ENCODE measurements at places on chromosomes 6 and 20.
A peak's percentile ranks its signal among the peaks of the same experiment; 100 is the strongest.

GRCh38 chr6:16747232-16748024 is 13.8 kb downstream of the ATXN1 start:
- DNase-seq: no peak

- no peak for DNase-seq
These were observed 21.9 kb upstream of the MBOAT1 start for GRCh38 chr6:20234136-20234535.

GRCh38 chr20:50683570-50683969 is 7.8 kb downstream of the RIPOR3 start:
- no peak for DNase-seq

DNA sequence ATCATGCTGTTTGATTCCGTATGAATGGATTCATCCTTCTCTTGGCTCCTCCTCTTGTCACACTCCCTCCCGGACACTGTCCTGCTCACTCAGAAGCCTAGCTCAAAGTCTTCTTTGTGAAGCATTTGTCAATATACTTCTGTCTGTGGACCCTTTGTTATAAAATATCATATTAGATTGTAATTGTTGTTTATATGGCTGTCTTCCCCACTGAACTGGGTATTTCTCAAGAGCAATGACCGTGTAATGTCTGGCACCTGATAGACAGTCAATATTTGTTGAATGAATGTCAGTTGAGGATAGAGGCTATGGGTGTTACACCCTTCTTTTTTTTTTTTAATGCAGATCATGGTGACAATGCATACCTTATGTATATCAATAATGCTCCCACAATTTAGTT is 335.3 kb downstream of the SOX4 start:
- DNase-seq: no peak

GRCh38 chr6:142014515-142014914 is 118.2 kb upstream of the GJE1 start:
- no peak for DNase-seq

DNA sequence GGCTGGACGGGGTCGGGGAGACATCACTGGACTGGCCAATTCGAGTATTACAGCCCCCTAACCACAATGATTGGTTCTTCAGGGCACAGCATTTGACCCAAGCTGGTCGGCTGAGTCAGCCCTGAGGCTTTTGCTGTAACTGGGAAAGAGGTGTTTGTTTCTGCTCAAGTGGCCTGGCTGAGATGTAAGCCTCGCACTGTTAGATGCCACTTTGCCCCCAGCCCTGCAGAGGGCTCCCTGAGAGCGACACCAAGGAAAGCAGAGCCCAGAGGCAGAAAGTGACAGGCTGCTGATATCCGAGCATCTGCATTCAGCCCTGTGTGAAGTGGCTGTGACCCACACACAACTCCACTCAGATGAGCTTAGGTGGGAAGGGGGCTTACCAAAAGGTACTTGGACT is 19.4 kb downstream of the ERGIC3 start:
- DNase-seq: peak; percentile 76

GRCh38 chr6:16224409-16224808 is 14.0 kb upstream of the GMPR start:
- DNase-seq: no peak

DNA sequence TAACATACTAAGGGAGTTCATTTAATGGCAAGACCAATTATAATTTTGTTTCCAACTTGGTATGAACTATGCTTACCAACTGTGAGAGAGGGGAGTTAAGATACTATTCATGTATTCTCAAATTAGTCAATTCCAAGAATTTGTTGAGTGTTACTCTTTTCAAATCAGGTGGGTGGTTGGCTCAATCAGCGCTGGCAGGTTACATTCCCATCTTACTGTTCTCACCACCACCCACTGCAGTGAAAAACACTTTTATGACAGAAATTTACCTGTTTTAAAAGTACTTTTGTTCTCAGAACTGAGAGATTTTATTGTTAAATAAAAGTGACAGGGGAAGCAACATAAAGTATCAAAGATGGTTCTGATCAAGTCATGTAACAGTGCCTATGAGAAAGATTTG is 642.0 kb downstream of the PRKN start:
- DNase-seq: no peak

DNA sequence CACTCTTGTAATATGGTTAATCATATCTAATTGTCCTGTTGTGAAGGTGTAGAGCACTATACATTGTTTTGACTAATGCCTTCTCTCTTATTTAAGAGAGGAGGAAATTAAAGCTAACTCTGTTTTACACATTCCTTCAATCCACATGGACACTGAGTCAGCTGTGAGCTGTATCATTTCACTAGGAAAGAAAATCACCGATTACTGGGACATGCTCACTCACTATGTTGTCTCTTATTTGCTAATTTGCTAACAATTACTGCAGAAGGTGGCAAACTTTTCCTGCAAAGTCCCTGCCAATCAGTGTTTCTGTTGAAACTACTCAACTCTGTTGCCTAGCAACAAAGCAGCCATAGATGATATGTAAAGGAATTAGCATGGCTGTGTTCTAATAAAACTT is 98.2 kb downstream of the BCAS1 start:
- DNase-seq: no peak

DNA sequence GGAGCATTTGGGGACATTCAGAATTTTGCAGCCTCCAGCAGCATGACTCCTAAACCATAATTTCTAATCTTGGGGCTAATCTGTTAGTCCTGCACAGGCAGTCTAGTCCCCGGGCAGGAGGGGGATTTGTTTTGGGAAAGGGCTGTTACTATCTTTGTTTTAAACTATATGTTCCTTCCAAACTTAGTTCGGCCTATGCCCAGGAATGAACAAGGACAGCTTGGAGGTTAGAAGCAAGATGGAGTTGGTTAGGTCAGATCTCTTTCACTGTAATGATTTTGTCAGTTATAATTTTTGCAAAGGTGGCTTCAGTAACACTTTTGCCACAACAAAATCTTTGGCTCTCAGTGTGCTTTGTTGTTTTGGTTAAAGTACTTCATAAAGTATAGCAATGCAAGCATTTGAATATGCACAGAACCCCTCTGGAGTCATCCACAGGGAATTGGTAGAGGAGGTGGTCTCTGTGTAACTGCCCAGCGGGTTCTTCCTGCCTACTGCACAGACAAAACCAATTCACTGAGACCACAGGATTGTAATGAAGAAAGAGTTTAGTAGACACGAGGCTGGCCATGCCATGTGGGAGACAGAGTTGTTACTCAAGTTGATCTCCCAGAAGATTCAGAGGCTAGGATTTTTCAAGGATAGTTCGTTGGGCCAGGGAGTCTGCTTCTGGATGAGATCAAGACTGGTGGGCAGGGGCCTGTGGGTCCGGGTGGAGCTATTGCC is 224.1 kb upstream of the MYLIP start:
- no peak for DNase-seq

DNA sequence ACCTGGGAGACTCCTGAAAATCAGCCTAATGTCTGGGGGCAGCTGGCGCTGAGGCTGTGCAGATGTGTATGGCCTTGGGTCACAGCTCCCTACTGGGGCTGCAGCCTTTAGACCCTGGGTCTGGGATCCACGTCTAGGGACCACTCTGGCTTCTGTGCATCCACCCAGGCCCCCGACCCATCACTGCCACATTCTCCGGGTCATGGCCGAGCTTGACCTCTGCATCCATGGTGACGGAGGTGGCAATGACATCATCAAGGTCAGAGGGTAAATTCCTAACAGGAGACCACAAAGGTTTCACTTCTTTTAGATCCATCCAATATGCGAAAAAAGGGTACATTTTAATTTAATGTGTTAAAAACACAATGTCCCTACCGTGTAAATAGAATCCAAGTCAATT is 14.5 kb upstream of the PCMTD2 start:
- DNase-seq: no peak

DNA sequence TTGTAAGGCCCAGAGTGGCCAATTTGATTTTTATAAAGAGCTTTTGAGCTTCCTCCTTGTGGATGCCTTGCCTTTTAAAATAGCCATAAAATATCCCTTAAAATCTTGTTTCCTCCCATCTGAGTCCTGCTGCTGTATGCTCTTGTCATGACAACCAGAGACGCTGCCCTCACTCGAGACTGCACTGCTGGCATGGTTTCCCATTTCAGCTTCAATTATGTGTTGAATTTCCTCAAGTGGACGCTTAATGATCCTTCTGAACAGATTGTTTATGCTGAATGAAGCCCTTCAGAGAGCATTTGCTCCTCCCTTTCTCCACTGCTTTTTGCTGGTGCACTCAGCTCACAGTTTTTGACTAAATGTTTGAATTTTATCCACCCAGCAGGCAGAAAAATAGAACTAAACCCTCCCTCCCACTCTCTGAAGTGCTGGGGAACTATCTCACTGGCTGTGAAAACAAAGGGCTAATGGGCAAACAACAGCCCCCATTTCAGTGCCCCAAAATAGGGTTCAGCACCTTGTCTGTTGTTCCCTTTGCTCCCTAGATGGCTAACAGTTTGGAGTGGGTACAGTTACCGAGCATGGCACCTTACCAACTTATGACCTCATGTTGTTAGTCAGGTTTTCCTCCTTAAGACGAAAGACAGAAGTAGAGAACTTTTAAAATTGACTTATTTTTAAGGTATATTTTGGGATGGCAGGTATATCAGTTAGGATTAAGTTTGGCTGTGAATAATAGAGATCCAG is 45.5 kb upstream of the RNF8 start:
- DNase-seq: peak; percentile 91

GRCh38 chr20:2946988-2947961 is 74.0 kb downstream of the PTPRA start:
- DNase-seq: no peak

- DNase-seq: no peak
These were observed 182.2 kb upstream of the RREB1 start for GRCh38 chr6:6925391-6926164.

DNA sequence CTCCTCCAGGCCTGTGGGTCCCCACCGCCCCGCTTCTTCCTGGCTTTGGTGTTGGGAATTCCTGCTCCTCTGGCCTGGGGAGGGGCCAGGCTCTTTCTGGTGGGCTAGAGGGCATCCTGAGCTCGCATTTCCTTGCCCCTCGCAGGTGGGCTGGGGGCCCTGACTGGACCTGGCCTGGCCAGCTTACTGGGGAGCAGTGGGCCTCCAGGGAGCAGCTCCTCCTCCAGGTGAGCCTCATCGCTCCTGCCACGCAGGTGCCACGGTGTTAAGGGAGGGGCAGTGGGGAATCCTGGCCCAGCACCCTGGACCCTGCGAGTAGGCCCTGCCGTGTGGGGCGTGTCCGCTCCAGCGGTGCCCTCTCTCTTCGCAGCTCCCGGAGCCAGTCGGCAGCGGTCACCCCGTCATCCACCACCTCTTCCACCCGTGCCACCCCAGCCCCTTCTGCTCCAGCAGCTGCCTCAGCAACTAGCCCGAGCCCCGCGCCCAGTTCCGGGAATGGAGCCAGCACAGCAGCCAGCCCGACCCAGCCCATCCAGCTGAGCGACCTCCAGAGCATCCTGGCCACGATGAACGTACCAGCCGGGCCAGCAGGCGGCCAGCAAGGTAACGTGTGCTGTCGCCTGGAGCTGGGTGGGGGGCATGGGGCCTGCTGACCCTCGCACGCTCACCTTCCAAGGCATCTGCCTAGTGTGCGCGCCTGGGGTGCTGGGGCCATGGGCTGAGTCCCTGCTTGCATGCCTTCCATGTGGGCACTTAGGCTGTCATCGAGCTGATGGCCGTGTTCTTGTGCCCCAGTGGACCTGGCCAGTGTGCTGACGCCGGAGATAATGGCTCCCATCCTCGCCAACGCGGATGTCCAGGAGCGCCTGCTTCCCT is 4.7 kb downstream of the ADRM1 start:
- no peak for DNase-seq

DNA sequence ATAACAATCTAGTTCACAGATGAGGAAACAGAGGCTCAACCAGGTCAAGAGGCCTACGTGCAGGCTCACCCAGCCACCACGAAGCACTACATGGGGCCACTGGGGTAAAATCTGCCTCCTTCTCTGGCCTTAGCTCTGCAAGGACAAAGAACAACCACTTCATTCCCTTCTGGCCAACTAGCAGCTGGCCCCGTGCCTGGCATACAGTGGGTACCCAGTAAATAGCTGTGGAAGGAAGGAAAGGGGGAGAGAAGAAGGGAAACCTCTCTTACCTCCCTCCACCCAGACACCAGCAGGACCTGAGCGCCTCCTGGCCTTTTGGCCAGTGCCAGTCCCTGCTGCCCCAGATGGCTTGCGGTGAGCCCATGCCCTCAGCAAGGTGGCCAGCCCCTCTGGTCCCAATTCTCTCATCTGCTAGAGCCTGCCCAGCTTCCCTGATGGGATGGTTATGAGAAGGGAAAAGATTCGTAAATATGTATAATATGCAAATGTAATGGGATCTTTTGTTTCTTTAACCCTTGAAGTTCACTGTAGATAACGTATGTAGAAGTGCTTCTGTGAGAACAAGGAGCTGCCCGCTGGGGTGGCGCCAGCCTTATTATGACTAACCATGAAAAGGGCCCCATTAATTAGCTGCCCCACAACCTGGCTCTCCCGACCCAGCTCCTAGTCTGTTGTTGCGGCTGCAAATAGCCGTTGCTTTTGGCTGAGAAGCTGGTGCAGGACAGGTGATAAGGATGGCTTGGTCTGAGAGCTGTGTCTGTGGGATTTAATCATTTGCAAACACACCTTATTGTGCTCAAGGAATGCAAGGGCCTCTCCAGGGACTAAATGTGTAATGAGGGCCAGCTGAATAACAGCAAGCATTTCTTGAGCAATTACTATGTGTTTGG is 62.0 kb downstream of the DLGAP4 start:
- no peak for DNase-seq

DNA sequence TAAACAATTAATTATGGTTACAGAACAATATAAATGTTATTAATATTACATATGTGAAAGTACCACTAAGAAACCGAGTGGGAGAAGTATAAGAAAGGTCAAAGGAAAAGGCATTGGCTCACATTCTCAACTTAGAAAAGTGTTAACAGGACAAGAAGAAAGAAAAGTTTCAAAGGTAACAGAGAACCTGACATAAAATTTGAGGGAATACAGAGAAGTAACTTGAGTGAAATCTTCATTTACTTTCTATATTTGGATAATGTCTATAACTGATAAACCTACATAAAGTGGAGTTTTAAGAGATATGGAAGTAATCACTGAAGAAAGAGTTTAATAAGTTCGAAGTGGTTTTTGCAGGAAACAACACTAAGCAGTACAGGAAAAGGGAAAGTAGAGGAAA is 30.1 kb downstream of the REPS1 start:
- DNase-seq: no peak

DNA sequence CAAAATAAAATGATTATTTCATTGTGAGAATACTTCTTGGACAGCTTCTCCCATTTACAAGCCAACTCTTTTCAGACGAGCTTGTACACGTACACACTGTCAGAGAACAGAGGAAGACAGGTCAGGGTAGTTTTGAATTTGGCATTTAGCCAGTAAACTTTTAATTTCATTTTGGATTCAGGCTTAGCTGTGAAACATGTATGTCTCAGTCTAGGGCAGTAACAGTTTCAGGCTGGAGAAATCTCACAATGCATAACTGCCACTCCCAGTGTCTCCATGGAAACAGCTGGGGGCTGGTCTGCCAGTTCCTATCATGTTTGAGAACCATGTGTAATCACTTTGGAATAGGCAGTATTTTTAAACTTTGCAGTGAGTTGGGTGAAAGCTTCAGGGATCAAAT is 22.0 kb upstream of the QKI start:
- no peak for DNase-seq

Measured in NCI-H510A treated with DMSO at 0.1 percent for 48 hours (cell line).